Adipocyte (in vitro differentiated cells): ENCODE measurements at places on chromosomes 6 and 20.

DNA sequence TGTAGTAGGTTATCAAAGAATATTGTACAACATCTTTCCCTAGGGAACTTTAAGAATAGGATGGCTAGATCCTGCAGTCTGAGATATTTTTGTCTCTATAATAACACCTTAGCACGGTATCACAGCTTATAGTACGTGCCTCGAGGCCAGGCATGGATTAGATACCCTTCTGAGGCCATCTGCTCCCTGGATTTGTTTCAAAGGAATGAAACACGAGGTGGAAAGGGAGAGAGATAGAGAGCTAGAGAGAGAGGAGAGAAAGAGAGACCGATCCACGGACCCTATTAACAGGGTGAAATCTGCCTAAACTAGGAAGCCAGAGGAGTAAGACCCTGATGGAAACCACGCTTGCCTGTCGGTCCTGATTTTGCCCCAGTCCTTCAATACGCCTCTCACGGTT, 92.5 kb downstream of the CD83 start:
- no peak for DNase-seq

DNA sequence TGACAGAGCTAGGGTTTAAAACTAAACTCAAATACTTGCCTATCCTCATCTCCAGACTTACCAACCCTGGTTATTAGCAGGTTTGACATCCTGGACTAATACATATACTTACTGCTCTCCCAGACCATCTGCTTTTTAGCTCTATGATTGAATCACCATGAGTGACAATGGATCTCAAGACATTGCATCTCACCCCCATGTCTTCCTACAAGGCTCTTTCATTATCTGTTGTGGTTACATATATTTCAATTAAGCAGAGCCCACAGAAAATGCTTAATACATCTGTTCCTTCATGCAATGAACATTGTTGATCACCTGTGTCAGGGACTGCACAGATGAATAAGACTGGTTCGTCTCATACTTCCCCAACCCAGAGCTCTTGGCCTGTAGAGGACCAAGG, 19.4 kb downstream of the SAMD3 start:
- DNase-seq, result no peak

- DNase-seq, result peak; percentile 86
Measured at GRCh38 chr20:4014031-4014474, 1.3 kb downstream of the RNF24 start.

DNA sequence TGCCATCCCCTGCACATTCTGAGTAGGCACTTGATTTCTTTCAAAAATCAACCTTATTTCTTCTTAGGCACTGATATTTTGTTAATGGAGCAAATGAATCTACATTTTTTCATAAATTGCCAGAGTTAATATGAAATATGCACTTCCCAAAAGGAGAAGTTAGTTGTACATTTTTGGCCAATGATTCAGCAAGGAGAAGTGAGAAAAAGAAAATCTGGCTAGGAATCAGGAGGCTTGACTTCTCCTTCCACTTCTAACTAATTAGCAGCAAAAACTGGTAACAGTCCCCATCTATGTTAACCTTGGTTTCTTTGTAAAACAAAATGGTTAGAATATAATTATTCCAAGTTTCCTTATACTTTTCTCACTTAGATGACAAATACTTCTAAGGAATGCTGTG, 7.0 kb upstream of the DSE start:
- peak; percentile 61 for DNase-seq

DNA sequence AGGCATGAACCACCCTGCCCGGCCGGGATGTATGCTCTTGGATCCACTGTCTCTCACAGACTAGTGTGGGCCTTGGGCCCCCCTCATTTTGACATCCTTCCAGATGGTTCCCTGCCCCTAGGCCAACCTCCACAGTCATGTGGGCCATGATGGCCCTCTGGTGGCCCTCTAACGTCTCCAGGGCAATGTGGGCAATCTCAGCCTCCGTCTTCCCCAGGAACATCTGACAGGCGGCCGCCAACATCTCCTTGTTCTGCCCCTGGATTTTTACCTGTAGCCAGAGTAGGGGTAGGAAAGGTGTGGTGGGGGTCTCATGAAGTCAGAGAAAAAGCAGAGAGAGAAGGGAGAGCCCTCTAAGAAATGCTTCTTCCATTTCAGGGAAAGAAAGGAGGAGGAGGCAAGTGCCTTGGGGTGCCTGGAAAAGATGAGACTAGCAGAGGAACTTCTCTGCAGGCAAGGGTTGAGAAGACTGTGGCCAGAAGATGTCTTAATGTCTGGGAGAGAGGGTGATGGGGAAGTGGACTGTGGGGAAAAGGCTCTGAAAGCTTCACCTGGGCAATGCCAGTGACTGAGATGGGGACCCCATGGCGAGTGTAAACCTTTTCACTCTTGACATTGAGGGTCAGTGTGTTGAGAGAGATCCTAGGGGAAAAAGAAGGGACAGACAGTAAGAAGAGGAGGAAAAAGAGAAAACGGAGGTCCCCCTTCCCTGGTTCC, 1.3 kb downstream of the FLOT1 start:
- DNase-seq, result peak; percentile 21

GRCh38 chr6:46218457-46218856, 47.7 kb upstream of the ENPP5 start:
- no peak for DNase-seq

DNA sequence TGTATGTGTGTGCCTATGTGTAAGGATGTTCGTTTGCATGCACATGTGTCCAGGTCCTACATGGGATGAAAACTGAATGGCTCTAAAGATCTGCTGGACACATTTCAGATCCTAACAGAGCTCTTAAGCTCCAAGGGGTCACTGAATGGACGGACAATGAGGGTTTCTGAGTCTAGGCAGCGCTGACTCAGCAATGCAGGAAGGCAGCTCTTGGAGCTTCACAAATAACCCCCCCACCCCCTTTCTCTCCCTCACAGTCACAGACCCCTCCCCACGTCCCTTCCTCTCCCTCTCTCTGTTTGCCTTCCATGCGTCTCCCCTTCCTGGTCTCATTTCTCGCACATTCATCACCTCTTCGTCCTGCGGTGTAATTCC, 369.8 kb downstream of the PREX1 start:
- DNase-seq, result no peak

GRCh38 chr20:58544891-58545290, 29.7 kb upstream of the APCDD1L start:
- no peak for DNase-seq

DNA sequence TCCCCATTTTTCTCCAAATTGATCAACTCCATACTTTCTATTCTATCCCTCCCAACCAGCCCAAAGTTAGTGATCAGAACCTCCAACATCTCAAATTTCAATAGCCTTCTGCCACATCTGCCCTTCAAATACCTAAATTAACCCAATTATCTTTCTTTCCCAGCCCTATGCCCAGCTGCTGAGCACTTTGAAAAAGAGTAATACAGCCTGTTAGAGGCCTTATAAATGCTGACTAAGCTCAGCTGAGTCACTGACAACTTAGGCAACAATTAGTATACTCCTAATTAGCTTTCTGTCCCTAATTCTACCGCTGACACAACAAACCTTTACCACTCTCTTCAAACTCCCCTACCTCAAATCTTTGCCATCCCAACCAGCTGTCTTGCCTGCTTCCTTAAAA, 23.5 kb downstream of the RUNX2 start:
- DNase-seq, result no peak

DNA sequence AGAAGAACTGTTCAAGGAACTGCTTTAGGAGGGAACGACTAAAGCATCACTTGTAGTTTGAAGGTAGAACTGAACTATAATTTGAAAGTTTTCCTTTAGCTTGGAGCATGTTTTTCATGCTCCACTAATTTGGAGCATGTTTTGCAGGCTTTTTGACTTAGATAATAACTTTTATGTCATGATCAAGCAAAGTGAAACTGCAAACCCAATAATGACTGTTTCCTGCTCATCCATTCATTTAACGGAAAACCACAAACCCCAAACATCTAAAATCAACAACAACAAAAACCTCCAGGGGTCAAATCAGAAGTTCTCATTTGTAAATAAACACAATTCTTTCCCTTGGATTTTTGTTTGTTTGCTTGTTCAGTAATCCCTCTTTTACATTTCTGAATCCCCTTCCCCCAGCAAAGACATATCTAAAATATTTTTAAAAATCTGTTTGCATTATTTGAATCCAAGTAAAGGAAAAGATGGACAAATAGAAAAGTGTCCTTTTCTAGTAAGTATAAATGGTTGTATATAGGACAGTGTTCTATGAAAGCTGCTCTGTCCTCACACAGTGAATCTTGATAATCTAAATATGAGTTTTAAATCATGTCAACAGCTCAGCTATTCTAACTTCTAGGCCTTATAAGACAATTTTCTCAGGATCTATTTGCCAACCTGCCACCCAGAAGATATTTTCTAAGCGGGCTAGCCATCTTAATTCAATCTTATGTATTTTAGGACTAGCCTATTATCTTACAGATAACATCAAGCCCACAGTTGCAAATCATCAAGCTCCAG, 2.6 kb downstream of the SIM1 start:
- no peak for DNase-seq

DNA sequence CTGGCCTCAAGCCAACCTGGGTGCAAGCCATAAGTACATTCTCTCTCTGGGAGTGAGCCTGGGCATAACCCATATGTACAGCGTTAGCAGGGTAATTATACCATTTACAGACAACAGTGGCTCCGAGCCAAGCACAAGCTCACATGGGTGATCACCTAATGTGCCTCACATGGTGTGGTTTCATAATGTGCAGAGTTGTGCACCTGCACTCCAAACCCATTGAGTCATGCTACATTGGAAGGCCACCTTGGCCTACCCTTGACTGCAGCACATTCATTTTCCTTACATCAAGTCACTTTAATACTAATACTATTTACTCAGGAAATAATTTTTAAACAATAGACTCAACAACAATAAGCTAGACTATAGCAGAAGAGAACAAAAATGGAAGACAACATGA, 194.5 kb upstream of the PLN start:
- no peak for DNase-seq
